ENCODE measurements at places on chromosomes 7 and 10.

- DNase-seq = no peak
Measured at GRCh38 chr10:69388488-69388887, 28.2 kb downstream of the TACR2 start.

- DNase-seq = no peak
Measured at GRCh38 chr7:84113286-84113685, 81.3 kb downstream of the SEMA3A start.

- DNase-seq = no peak
Measured at GRCh38 chr7:34177476-34177875, 272.1 kb downstream of the BMPER start.

DNA sequence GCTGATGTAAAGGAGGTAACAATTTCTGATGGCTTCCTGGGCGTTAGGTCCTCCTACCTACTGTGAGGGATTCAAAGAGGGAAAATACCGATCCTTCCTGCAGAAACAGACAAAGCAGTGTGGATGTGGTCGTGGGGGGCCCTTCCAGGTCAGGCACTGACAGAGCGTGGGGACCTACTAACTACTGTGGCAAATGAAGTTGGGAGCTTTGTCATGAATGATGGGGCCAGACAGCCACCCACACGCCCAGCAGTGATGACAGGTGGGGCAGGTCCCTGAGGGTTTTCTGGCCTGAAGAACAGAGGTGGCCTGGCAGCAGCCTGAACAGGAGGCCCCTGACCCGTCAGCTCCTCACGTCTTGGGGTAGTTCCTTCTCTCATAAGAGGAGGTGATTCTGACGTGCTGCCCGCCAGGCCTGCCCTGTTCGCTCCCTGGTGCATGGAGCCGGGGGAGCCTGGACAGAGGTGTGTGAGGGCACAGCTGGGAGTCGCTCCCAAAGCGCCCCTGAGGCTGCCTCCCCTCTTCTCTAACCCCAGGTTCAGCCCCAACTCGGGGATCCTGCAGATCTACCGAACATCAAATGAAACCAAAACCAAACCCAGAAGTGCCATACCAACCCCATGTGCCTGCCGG lies 4.2 kb downstream of the ATP6V0E2 start:
- no peak for DNase-seq

DNA sequence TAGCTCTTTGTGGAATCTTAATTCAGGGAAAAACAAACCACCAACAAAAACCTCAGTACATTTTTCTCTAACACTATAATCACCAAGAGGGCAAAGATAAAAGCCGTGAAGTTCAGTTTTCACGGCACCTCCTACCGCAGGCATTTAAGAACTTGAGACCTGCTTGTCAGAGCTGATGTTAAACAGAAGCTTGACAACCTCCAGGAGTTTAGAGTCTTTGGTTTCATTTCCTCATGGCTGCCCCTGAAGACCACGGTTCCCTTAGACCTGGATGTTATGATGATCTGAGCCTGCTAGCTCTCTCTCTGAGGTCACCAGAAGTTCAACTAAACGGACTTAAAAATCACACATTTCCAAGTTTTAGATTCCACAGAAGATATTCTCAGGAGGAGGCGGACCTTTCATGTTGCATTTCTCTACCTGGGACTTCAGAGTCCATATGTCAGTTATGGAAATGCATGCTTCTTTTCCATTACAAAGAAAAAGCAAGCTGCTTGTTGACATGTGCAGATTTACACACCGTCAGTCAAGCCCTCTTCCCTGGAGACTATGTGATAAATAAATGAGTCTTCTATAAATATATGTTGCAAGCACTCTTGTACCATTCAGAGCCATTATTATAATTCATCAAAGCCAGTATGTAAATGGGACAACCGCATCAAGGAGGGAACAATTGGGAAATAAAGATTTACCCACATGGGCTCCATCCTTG lies 258.0 kb downstream of the GFRA1 start:
- DNase-seq = peak; percentile 43

GRCh38 chr10:11337516-11337915 lies 273.9 kb downstream of the USP6NL start:
- DNase-seq = no peak

DNA sequence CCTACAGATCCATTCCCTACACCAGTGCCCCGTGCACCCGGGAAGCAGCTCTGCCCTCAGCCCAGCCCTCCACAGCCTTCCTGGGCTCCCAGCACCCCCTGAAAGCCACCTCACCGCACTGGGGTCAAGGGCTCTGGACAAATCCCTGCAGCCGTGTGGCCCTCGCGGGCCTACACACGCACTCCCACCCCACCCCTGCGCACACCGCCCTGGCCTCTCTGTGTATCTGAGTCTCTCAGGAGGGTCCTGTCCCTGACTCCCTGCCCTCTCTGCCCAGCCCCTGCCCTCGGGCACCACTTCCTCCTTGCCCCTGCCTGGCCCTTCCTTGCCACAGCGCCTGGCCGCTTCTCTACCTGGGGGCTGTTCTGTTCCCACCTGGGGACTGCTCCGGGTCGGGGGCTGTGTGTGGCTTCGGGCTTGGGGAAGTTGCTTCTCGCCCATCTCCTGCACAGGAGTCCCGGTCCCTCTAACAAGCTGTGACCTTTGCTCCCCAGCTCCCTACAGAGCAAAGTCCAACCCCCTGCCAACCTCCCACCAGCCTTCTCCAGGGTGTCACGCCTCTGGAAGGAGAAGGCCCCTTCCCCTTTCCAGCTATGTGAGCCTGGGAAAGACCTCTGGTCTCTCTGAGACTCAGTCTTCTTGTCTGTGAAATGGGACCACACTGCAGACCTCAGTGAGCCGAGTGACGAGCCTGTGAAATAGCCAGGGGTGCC lies 1.5 kb downstream of the TMEM184A start:
- no peak for DNase-seq

DNA sequence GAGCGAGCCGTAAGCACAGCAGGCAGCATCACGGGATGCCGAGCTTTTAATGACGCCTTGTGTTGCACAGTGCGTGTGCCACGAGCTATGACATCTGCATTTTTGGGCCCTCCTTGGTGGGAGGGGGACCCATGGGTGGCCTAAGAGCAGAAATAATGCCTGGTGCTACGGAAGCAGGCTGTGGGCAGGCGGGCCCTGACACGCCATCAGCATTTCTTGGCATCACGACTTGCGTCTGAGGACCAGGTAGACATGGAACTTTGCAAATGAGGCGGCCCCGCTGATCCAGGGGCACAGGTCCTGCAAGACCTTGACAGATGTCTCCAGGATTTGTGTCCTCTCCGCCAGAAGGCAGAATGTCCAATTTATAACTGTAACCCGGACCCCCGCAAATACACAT lies 117.8 kb upstream of the RNF32 start:
- no peak for DNase-seq

GRCh38 chr10:118955951-118956801 lies 73.3 kb upstream of the NANOS1 start:
- DNase-seq = no peak

GRCh38 chr7:69245646-69246045 lies 352.6 kb upstream of the AUTS2 start:
- no peak for DNase-seq

GRCh38 chr7:135803143-135803542 lies 54.5 kb upstream of the FAM180A start:
- DNase-seq = no peak
